ENCODE measurements at places on chromosomes 16 and 17.

DNA sequence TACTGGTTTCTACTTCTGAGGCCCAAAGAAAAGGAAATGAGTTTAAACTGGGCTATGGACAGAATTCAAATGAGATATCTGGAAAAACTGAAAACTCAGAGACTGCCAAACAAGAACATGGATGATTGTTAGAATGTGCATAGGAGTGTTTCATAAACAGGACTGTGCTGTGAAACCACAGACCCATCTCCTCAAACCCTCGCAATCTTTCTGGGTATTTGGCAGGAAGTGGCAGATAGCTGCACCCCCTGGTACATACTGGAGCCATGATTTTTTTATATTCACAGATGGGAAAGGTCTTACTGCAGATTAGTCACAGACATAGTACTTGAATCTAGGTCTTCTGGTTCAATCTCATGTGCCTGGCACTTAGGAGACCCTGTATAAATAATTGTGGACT lies 145.0 kb downstream of the CCDC182 start:
- DNase-seq: no peak

DNA sequence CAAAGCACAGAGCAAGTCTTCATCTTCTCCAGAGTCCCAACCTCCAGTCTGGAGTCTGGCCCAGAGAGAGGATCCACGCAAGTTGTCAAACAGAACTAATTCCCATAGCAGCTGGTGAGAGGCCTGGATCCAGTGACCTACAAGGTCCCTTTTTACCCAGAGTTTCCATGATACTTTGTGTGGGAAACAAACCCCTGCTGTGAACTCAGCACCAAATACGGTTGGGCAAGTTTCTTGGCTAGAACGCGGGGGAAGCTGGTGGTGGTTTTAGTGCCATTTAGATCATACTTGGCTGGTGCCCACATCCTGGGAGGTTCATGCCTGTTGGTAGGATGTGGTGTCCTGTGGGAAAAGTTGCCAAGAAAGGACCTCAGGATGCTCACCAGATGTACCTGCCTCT lies 18.1 kb downstream of the TMC7 start:
- no peak for DNase-seq

GRCh38 chr16:66521951-66522771 lies 27.8 kb downstream of the TK2 start:
- DNase-seq: no peak

- DNase-seq: peak; percentile 61
Measured at GRCh38 chr17:67245694-67246402, 852 bp upstream of the HELZ start.

- peak; percentile 14 for DNase-seq
Measured at GRCh38 chr16:71894229-71894920, 956 bp upstream of the IST1 start.

GRCh38 chr17:27946513-27946912 lies 53.3 kb upstream of the LYRM9 start:
- DNase-seq: no peak

- DNase-seq: no peak
Measured at GRCh38 chr17:77142689-77143088, 1.9 kb downstream of the SEC14L1 start.

GRCh38 chr17:82087961-82088837 lies 9.8 kb downstream of the FASN start:
- DNase-seq: no peak

DNA sequence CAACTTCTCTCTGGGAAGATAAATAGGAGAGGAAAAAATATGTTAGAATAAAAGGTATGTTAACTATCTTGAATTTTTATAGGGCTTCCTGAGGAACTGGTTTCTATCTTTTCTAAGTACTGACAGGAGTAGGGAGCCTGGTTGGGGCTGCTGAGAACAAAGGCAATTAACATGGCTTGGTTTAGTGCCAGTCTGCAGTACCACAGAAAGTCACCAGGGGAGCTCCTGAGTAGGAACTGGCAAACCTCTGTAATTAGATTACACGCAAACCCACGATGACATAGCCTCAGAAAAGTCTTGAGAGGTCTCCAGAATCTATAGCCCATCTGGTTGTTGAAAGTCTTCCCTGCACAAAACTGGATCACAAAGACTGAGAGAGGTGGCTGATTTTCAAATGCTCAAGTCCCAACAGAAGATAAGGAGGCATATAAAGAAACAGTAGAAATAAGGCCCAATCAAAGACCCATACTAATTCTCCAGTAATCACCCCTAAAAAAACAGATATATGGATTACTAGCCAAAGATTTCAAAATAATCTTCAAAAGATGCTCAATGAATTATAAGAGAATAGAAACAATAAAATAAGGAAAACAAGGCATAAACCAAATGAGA lies 11.7 kb upstream of the CNTNAP4 start:
- DNase-seq: peak; percentile 15

DNA sequence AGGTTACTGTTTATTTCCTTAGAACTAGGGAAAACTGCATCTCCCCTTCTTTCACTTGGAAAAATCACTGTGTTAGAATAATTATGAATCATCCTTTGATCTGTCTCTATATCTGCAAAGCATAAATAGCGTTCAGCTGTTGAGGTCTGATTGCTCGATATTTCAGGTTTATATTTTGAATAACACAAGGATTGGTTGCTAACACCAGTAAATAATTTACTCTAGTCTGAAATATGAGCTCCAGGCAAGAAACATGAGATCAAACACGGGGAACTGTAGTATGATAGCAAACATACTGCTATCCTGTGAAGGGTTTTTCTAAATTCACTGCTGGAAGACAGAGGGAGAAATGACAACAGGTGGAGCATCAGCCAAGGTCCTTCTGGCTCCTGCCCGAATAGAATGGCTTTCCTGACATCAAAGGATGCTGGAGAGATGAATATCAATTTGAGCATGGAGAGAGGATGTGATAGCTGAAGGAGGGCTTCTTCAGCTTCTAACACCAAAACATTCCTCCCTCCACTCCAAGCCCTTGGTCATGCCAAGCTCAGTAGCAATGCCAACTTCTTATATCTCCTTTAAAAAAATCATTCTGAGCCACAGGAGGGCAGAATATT lies 450.3 kb downstream of the SHISA9 start:
- no peak for DNase-seq

GRCh38 chr17:65370669-65371131 lies 190.7 kb downstream of the AXIN2 start:
- peak; percentile 10 for DNase-seq

- DNase-seq: no peak
Measured at GRCh38 chr17:17419631-17420030, 57.2 kb upstream of the MED9 start.

DNA sequence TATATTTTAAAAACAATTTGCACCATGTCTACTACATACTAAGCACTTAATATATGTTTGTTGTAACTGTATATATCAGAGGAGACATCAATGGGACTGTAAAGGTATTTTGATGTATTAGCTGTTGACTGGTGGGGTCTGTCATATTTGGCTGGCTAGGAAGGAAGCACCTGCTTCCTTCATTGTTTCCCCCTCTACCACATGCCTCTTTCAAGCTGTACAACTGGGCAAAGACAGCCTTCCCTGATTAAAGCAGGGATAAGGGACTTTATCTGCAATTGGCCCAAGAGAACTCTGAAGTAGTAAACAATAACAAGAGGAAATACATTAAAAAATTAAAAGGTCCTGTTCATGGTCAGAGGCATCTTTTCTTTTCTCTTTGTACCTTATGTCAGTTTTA lies 5.5 kb upstream of the SLFN12L start:
- DNase-seq: no peak

GRCh38 chr17:82534401-82534812 lies 14.9 kb downstream of the FOXK2 start:
- DNase-seq: no peak

GRCh38 chr17:41171886-41172285 lies 3.9 kb upstream of the KRTAP4-3 start:
- no peak for DNase-seq

DNA sequence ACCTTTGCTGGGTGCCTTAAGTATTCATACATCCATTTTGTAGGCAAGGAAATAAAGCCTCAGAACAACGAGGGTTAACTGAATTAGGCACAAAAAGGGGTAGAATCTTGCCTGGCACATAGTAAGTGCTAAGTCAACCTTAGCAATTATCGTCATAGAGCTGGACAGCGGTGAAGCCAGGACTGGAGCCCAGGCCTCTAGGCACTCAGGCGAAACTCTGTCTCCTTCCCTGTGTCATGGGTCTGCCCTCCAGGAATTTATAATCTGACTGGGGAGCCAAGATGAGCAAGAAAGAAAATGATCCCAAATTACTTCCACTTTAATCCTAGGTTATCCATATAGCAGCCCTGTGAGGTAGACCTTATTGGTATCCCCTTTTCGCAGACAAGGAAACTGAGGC lies 61.4 kb downstream of the KATNIP start:
- no peak for DNase-seq

DNA sequence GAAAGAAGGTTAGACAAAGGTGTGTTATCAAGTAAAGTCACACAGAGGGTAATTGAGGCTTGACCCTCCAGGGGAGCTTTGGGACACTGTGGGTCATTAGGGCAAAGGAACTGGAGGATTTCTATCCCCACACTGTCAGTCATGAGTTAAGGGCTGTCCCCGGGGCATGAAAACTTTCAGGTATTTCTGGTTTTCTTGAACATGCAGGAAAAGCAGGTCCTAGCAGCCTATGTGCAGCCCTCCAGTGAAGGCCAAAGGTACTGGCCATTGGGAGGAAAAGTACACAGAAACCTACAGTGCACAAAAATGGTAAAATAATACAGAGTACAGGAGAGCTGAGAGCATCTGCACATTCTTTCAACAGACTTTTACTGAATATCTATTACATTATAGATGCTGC lies 44.4 kb upstream of the SCNN1B start:
- no peak for DNase-seq

DNA sequence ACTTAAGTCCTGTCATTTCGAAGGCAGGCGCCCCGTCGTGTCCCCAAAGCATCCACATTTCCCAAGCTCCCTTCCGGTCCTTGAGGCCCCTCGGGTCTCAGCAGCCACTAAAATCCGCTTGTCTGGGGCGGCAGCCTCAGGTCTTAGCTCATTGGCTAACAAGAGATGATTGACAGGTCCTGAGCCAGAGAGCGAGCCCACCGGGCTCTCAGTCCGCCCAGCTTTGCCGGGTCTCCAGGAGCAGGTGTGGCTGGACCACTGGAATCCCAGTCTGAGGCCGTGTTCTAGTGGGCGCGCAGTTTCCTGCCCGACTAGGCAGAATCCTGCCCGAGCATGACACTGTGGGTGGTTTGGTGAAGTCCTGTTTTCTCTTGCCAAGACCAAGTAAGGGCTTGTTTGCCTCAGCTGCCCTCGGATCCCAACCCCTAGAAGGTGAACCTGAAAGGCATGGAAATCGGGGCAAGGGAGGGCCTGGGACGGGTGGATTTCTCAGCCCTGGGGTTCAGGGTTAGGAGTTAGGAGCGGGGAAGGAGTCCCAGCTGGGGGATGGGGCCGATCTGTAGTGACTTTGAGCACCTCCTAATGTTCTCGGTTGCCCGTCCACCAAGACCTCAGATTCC lies 42.8 kb downstream of the MRC2 start:
- DNase-seq: no peak

- DNase-seq: no peak
Measured at GRCh38 chr17:56708220-56708558, 114.7 kb downstream of the NOG start.

DNA sequence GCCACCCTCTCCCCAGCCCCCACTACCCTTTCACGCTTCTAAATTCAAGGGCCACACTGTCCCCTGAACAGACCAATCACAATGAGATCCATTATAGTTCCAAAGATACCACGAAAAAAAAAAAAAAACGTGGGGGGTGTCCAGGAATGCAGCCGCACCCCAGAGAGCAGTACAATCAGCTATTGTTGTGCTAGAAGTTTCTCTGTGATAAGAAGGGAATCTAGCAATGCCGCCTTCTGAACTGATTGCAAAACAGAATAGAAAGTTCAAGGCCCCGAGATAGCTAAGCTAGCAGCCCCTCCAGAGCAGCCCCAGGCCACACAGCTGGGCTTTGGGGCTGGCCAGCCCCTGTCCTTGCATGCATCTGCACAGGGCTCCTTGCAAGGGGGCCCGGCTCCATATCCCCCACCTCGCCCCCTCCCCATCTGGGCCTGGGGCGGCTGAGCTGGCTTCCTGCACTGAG lies 86.9 kb upstream of the CBX4 start:
- DNase-seq: peak; percentile 80
